Mucosa of gallbladder (tissue), 1 donor: ENCODE measurements at places on chromosomes 6 and 20.

DNA sequence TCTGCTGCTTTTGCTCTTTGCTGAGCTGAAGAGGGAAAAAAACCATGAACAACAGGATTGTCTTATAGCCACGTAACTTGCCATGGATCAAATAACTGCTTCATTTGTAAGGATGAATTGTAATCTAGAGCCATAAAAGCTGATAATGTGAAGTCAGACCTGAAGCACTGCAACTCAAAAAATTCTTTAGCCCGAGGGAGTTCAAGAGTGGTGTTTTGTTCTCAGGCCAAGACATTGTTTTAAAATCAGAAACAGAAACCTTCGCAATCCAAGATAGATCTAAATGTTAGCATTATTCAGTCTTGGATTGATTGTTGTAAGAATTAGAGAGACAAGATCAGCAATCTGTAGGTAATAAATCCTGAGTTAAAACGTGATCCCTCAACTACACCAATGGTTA lies at the start of gene TRAPPC3L:
Gene TRAPPC3L (minus strand): TSS at position 34 of the 400 bp plus-strand sequence. CDS start 170 bp downstream, outside the sequence.
- no peak for DNase-seq

- no peak for DNase-seq
Observed at GRCh38 chr6:111068866-111069234, 18.5 kb upstream of the SLC16A10 start.

- no peak for DNase-seq
Observed at GRCh38 chr6:56025795-56026194, 150.4 kb upstream of the BMP5 start.

DNA sequence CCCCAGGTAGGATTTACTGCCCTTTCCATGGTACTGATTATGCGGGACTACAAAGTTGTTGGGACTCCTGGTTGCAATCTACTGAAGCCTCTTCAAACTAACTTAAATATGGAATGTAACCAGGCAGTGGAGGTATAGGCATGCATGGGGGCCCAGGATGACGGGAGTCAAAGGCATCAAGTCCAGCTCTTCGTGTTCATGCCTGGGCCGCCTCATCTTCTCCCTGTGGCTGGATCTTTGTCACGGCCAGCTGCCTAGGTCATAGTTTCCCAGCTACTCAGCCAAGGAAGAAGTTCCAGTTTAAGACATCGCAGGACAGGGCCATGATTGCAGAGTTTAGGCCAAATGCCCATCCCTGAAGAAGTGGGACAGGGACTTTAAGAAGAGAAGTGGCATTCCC lies 20.5 kb downstream of the LYRM2 start:
- DNase-seq = no peak

- no peak for DNase-seq
Observed at GRCh38 chr6:69813508-69813907, 16.7 kb upstream of the LMBRD1 start.

GRCh38 chr20:9228774-9229450 lies 160.0 kb downstream of the PLCB4 start:
- DNase-seq = peak; percentile 31

DNA sequence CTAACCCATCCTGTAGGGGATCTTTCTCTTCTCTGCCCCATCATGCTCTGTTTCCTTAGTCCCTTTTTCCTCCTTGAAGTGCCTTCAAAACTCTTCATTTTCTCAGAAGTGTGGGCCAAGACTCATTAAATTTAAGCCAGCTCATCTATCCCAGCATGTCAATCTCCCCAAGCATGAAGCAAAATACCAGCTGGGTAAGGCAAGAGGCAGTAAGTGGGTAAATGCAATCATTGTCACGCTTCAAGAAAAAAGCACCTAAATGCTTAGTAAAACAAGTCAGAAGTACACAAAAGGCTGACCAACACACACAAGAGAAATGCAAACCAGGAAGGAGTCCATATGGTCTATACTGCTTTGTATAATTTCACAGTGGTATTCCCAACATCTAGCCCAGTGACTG lies 61.5 kb downstream of the COL12A1 start:
- DNase-seq = no peak

GRCh38 chr6:44704240-44705150 lies 317.0 kb downstream of the CDC5L start:
- DNase-seq = no peak

DNA sequence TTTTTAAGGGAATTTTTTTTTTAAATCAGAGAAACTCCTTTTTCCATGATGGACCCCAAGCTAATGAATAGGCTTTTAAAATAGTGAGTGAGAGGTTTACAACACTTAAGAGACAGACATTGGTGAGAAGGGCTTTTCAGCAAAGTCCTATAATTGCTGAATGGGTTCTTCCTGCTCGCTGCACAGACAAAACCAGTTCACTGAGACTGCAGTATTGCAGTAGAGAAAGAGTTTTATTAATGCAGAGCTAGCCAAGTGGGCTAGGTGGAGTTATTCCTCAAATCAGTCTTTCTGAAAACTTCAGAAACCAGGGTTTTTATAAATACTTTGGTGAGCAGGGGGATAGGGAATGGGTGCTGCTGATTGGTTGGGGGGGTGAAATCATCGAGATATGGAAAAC lies 3.2 kb upstream of the SLC2A10 start:
- DNase-seq = no peak

GRCh38 chr6:5011346-5011745 lies 7.5 kb upstream of the RPP40 start:
- DNase-seq = no peak

- DNase-seq = no peak
Observed at GRCh38 chr6:65116326-65116725, 590.7 kb downstream of the EYS start.
